ENCODE measurements at places on chromosomes 6 and 20. TPM values are rescaled to one million over a fixed set of nuclear protein-coding genes. Genes with fewer than 3 reads are reported as not detected.

- no peak overlapping the region for H3K4me3 ChIP-seq
- no peaks in the 10 kb centered on the region for H3K27me3 ChIP-seq
- H3K4me1 ChIP-seq, result no peaks in the 10 kb centered on the region
- DNase-seq, result no peak
- no peaks in the 10 kb centered on the region for H3K36me3 ChIP-seq
Measured at GRCh38 chr6:45521226-45521625, 143.5 kb upstream of the SUPT3H start.

DNA sequence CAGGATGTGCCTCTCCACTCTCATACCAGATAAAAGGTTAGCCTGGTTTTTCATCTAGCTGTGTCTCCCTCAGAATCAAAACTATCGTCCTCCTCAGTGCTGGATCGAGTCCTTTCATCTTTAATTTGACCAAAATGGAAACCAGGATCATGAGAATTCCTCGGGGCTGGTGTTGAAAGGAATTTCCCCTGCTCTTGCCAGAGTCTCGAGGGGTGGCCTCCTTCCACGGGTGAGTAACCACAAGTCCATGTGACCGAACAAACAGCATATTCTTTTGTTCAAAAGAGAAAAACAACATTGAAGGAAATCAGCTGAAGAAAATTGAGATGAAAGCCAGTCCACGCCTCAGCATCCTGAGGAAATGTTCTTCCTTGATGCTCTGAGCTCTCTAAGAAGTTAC lies 165.9 kb upstream of the CDYL start:
- no peaks in the 10 kb centered on the region for H3K36me3 ChIP-seq
- H3K4me3 ChIP-seq, result no peak overlapping the region
- DNase-seq, result peak; percentile 75
- H3K27me3 ChIP-seq, result no peaks in the 10 kb centered on the region

GRCh38 chr6:151537556-151537955 lies 43.7 kb downstream of the CCDC170 start:
- no peaks in the 10 kb centered on the region for H3K27me3 ChIP-seq
- H3K36me3 ChIP-seq, result no peaks in the 10 kb centered on the region
- no peak for DNase-seq

- DNase-seq, result no peak
- no peak overlapping the region for H3K4me3 ChIP-seq
- H3K36me3 ChIP-seq, result no peaks in the 10 kb centered on the region
- H3K27me3 ChIP-seq, result no peaks in the 10 kb centered on the region
- H3K4me1 ChIP-seq, result no peaks in the 10 kb centered on the region
Measured at GRCh38 chr6:148907573-148907972, 160.7 kb downstream of the UST start.

DNA sequence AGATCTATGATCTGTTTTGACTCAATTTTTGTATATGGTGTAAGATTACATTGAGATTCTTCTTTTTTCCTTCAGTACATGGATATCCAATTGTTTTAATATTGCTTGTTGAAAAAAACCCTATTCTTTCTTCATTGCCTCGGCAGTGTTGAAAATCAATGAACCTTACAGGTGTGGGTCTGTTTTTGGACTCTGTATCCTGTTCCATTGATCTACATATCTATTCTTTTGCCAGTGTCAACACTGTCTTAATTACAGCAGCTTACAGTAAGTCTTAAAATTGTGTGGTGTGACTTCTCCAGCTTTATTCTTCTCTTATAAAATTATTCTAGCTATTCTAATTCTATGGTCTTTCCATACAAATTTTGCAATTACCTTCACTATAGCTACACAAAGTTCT lies 81.8 kb upstream of the KCNK16 start:
- H3K27ac ChIP-seq, result no peak overlapping the region
- H3K27me3 ChIP-seq, result no peaks in the 10 kb centered on the region
- no peaks in the 10 kb centered on the region for H3K4me1 ChIP-seq
- no peak overlapping the region for H3K4me3 ChIP-seq
- H3K36me3 ChIP-seq, result no peaks in the 10 kb centered on the region

DNA sequence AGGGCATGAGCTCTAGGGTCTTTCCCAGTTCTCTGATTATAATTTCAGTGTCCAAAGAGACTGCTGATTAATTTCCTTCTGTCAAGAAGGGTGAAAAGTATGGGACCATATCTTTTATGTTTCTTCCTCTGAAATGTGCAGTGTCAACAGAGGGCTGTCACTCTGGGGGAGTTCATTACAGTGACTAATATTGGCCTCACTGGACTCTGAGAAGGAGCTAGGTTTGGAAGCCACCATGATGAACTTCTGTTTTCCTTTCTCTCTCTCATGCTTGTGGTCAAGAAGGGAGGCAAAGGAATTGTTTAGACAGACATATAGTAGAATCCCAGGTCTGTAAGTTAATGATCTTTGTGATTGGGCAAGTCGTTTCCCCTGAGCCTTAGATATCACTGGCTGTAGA lies 41.8 kb upstream of the BMP6 start:
- DNase-seq, result no peak
- no peaks in the 10 kb centered on the region for H3K4me1 ChIP-seq
- no peak overlapping the region for H3K27ac ChIP-seq
- H3K27me3 ChIP-seq, result peaks cover 7% of the 10 kb centered on the region

Gene RIPOR3
- polyA plus RNA-seq, result 0.23 TPM

Gene TINAG
- 0.38 TPM for polyA plus RNA-seq

- H3K4me3 ChIP-seq, result no peak overlapping the region
- no peak overlapping the region for H3K27ac ChIP-seq
- no peaks in the 10 kb centered on the region for H3K4me1 ChIP-seq
- DNase-seq, result no peak
- no peaks in the 10 kb centered on the region for H3K36me3 ChIP-seq
Measured at GRCh38 chr6:49913636-49914375, 47.5 kb upstream of the CRISP1 start.

Measured in aorta (tissue), 5 donors.